ENCODE measurements at places on chromosomes 3 and 15.

DNA sequence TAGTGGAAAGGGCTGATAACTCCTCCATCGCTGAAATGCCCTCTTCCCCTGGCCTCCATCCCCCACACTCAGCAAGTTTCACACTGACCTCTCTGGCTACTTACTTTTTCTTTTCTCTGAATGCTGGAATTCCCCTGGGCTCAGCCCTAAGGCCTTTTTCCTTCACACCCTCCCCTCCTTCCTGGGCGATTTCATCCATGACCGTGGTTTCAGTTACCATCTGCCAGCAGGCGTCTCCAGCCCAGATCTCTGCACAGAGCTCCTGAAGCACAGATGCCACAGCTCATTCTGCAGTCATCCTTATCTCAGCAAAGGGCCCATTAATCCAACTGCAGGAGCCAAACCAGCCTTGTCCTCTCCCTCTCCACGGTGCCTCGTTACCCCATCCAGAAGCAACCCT lies 114.0 kb downstream of the RFTN1 start:
- no peak for DNase-seq

GRCh38 chr15:85330901-85331588 lies 49.4 kb upstream of the AKAP13 start:
- DNase-seq: peak; percentile 93

DNA sequence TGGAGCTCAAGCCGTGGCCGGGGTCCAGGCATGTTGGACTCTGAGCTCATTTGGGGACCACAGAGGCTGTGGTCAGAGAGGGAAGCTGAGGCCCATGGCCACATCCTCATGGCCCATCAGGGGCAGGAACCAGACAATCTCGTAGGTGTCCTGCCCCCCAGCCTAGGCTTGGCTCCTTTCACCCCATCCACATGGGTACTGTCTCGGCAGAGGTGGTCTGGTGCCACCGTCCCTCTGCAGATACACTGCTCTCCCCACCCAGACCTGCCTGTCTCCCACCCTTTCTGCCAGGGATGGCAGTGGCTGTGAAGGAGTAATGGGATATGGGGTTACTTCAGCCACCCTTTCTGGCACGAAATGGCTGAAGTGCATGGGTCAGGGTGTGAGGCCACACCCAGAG lies 7.9 kb downstream of the PRSS50 start:
- DNase-seq: peak; percentile 23

DNA sequence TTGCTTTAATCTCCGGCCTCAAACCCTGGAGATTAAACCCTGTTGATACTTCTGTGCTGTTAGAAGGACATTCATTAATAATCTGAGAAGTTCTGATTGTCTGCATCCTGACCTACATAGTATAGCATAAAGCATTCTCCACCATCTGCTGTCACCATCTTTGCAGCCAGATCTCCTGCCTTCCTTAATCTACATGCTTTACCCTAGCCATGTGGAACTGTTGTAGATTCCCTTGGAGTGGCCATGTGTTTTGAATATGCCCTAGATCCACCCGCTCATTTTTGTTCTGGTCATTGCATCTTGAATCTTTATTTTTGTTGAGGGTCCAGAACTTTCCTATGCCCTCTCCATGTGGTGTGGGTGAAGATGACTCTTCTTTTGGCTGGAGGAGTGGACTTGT lies 110.3 kb downstream of the OXSM start:
- no peak for DNase-seq

DNA sequence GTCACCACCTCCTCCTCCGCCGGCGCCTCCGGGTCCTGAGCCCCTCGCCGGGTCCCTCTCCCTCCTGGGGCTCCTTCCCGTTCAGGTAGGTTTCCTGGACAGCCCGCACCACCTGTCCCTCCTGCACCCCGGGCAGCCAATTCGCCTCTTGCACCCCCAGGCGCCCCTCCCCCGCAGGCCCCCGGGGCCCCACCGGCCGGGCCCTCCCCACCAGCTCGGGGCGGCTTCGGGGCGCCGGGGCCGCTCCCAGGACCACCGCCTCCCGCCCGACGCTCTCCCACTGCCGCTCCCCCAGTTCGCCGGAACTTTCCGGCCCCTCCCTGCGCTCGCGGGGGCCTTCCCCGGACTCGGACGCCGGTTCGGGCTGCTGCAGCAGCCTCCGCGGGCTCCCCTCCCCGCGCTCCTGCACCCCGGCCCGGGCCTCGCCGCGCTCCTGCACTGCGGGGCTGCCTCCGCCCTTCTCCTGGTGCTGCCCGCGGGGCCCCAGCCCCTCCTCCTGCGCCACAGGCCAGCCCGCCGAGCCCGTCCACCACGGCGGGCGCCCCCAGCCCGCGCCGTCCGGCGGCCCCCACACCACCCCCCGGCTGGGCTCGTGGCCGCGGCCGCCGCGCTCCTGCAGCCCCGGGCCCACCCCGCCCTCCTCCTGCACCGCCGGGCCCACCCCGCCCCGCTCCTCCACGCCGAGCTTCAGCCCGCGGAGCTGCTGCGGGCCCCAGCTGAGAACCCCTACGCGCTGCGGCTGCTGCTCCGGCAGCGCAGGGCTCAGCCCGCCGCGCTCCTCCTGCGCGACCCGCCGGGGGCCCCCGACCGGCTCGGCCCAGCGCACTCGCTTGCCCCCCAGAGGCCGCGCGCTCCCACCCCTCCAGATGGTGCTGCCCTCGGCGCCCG lies 587 bp upstream of the TNK2 start:
- DNase-seq: peak; percentile 60

GRCh38 chr3:61087465-61087864 lies 163.8 kb downstream of the FHIT start:
- DNase-seq: no peak

- DNase-seq: no peak
These were observed 498 bp upstream of the ARNT2 start for GRCh38 chr15:80403712-80404056.

- no peak for DNase-seq
These were observed 510 bp downstream of the ARL14 start for GRCh38 chr3:160677459-160677881.

- DNase-seq: no peak
These were observed 165.5 kb upstream of the TGFBR2 start for GRCh38 chr3:30440880-30441279.

GRCh38 chr3:24088782-24089181 lies 143.7 kb downstream of the NR1D2 start:
- no peak for DNase-seq

GRCh38 chr3:13770170-13771169 lies 109.4 kb downstream of the WNT7A start:
- no peak for DNase-seq

GRCh38 chr15:35167675-35168074 lies 82.6 kb upstream of the NANOGP8 start:
- no peak for DNase-seq

- no peak for DNase-seq
These were observed 20.1 kb downstream of the GTF2E1 start for GRCh38 chr3:120762615-120763014.

GRCh38 chr3:58349792-58350626 lies 17.3 kb downstream of the PXK start:
- DNase-seq: no peak

All from psoas muscle (tissue), 8 donors.